Muscle of back (tissue), 13 donors: ENCODE measurements at places on chromosomes 3 and 15. TPM values are rescaled to one million over a fixed set of nuclear protein-coding genes. Genes with fewer than 3 reads are reported as not detected.

TLR9 gene
- polyA plus RNA-seq = 0.11 TPM

PKM gene
- polyA plus RNA-seq = 798 TPM

PSTPIP1 gene
- 1.4 TPM for polyA plus RNA-seq

STRIT1 gene
- polyA plus RNA-seq = 46.2 TPM

B3GALNT1 gene
- polyA plus RNA-seq = 17.0 TPM

PLAAT1 gene
- polyA plus RNA-seq = 18.4 TPM

CD80 gene
- not detected for polyA plus RNA-seq

TUSC2 gene
- polyA plus RNA-seq = 17.7 TPM

DNA sequence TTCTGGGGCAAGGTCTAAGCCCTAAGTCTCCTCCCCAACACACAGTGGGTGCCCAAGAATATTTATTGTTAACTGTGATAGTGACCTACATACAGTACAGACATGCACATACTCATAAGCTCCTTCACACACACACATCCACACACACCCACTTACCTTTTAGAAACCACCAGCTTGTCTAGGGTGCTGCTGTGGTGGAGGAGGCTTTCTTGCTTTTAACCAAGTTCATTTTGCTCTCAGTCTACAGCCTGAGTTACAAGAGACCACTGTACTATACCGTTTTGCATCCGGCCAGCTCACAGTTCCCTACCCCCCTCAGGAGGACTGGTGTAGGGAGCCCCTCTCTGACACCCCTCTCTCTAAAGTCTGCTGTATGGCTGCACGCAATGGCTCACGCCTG, 16.7 kb downstream of the DAPK2 start:
- DNase-seq = no peak

DNA sequence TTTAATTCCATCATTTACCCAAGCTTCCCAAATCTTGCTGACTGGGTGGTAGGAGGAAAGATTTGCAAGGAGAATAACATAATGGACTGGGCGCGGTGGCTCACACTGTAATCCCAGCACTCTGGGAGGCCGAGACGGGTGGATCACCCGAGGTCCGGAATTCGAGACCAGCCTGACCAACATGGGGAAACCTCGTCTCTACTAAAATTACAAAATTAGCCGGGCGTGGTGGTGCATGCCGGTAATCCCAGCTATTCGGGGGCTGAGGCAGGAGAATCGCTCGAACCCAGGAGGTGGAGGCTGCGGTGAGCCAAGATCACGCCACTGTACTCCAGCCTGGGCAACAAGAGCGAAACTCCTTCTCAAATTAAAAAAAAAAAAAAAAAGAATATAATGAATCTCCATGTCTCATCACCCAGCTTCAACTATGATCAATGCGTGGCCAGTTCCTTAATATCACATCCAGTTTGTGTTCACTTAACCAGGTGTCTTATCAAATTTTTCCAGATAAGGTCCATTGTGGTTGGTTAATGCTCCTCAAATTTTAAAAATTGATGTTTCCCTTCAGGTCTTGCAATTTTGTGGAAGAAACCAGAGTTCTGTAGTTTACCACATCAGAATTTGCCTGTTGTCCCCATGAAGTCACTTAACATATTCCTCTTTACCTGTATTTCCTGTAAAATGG, 1.3 kb upstream of the ABCF3 start:
- no peak for DNase-seq

DNA sequence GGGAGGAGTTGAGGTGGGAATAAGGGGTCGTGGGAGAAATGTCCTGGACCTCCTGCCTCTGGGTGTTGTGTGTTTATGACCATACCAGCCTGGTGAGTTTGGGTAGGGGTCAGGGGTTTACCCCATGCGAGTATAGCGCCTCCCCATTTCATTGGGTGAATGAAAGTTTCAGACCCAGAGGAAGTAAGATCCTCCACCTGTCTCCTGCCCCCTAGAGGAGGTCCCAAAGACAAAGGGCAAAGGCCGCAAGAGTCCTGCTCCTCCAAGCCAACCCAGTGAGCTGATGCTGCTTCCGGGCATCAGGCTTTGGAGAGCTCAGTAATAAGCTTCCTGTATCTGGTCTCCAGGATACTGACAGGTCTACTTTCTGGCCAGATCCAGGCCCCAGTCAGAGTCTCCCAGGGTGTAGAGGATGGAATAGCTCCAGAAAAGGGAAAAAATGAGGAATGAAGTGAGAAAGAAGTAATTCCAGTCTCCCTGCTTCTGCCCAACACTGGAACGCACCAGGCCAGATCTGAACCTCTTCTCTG, 6.4 kb upstream of the TBC1D21 start:
- DNase-seq = no peak

GRCh38 chr15:54659646-54660045, 537.1 kb downstream of the RSL24D1 start:
- no peak for DNase-seq

- no peak for DNase-seq
Measured at GRCh38 chr15:90539789-90540188, 10.1 kb downstream of the CRTC3 start.

GRCh38 chr3:17820275-17820674, 77.8 kb upstream of the TBC1D5 start:
- DNase-seq = no peak

GRCh38 chr3:47225310-47225906, 57.2 kb downstream of the KIF9 start:
- DNase-seq = no peak

DNA sequence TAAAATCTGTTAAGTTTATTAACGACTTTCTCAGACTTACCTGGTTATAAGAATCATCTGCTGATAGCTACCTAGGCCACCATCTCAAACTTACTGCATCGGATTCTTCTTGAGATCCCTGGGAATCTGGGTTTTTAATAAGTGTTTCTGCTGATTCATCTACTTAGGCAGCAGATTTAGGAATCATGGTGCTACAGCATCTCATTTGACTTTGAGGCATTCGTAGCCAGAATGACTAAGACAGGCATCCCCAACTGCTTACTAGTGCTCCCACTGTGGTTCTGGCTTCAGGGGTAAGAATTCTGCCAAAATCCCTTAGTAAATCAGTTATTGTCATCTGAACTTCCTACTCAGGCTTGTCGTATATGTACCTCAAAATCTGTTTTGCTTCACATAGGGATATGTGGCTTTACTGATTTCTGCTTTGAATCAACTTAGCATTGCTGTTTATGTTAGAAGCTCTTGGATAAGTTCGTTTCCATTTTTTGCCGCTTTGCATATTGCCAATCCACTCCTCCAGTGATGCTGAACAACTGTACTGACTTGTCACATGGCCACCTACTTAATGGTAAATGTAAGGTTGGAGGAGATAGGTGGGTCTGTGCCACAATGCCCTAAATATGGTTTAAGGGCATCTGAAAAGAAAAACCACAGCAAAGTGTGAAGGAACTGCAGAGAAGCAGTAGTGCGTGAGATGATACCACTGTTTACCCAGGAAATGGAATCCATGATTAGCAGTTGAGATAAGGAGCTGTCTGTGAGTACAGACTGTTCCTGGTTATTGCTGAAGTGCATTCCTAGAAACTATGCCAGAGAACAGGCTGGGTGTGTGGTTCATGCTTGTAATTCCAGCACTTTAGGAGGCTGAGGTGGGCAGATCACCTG, 60.3 kb downstream of the MAP6D1 start:
- no peak for DNase-seq

- peak; percentile 43 for DNase-seq
Measured at GRCh38 chr3:117893001-117893400, 1141.6 kb downstream of the IGSF11 start.

GRCh38 chr3:124512881-124513609, 217.2 kb upstream of the UMPS start:
- no peak for DNase-seq

GRCh38 chr3:108099679-108100428, 9.0 kb upstream of the CD47 start:
- DNase-seq = peak; percentile 17

DNA sequence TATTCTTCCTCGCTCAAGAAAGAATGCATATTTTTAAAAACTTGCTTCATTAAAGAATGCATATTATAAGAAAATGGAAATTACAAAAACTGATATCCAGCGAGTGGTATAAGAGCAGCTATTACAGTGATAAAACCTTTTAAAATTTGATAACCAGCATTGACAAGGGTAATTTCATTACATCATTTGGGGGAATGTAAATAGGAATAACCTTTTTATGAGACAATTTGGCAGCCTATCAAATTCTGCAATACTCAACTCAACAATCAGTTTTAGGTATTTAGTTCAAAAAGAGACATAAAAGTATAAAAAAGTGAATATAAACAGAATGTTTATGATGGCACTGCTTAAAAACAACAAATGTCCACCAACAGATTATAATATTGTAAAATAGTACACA, 35.4 kb downstream of the MAP4 start:
- DNase-seq = no peak

DNA sequence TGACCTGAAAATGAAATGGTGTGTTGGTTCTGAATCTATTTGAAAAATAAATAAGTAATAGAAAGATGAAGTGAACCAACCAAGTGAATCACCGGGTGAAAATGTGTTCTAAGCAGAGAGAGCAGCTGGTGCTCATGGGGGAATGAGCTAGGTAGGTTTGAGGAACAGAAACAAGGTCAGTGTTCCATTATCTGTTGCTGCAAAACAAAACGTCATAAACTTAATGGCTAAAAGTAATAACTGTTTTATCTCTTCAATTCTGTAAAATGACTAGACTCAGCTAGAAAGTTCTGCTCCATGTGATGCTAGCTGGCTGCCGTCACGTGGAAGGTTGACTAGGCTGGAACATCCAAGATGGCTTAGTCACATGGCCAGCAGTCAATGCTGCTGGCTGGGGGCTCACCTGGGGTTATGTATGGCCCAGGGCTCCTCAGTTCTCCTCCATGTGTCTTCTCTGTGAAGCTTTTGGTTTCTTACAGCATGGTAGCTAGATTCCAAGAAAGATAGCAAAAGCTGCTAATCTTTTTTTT, 13.3 kb upstream of the SH3BP5 start:
- DNase-seq = no peak

GRCh38 chr15:55914446-55914845, 79.0 kb downstream of the NEDD4 start:
- DNase-seq = no peak
